ENCODE measurements at places on chromosomes 1 and 21.

DNA sequence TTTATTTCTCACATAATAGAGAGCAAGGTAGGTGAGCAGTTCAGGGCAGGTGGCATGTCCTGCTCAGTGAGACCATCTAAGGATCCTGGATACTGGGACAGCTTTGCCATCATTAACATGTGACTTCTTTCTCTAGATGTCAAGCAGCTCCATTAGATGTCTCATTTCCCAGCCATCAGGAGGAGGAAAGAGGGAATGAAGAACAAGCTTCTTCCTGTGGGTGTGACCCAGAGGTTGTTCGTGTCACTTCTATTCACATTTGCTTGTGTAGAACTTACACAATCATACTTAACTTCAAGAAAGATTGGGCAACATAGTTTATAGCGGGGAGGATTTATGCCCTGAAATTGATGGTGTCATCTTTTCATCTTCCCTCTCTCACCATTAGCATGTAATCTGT lies 169.2 kb upstream of the B3GALT2 start:
- DNase-seq, result no peak

GRCh38 chr1:13725714-13726175 lies 25.8 kb downstream of the PRDM2 start:
- DNase-seq, result peak; percentile 22

DNA sequence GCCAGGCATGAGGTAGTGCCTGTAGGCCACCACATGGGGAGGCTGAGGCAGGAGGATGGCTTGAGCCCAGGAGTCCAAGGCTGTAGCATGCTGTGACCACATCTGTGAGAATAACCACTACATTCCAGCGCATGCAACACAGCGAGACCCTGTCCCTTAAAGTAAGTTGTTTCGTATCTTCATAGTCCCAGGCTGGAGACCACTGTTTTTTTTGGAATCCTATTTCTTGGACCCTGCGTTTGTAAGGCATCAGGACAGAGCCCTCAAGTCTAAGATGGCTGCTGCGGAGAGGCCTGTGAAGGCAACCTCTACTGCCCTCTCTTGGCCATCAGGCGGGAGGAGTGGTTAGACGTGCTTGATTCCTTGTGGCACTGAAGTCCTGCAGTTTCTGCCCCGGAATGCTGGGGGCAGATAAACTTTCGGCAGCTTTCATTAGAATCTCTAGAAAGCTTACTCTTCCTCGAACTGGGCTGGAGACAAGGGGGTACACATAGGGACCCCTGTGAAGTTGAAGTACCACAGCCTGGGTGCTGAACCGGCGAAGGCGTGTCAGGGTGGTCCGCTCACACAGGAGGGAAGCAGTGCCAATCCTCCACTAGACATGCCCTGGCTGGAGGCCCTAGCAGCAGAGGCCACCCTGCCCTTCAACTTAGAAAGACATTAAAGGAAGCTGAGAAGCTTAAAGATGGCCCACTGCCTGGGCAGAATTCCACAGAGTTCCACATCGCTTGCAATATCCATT lies 36.6 kb downstream of the RABIF start:
- DNase-seq, result peak; percentile 73

- no peak for DNase-seq
These were observed 1162.4 kb downstream of the BRINP3 start for GRCh38 chr1:189315035-189315901.

GRCh38 chr1:25063591-25064416 lies 133.7 kb upstream of the RUNX3 start:
- DNase-seq, result no peak

DNA sequence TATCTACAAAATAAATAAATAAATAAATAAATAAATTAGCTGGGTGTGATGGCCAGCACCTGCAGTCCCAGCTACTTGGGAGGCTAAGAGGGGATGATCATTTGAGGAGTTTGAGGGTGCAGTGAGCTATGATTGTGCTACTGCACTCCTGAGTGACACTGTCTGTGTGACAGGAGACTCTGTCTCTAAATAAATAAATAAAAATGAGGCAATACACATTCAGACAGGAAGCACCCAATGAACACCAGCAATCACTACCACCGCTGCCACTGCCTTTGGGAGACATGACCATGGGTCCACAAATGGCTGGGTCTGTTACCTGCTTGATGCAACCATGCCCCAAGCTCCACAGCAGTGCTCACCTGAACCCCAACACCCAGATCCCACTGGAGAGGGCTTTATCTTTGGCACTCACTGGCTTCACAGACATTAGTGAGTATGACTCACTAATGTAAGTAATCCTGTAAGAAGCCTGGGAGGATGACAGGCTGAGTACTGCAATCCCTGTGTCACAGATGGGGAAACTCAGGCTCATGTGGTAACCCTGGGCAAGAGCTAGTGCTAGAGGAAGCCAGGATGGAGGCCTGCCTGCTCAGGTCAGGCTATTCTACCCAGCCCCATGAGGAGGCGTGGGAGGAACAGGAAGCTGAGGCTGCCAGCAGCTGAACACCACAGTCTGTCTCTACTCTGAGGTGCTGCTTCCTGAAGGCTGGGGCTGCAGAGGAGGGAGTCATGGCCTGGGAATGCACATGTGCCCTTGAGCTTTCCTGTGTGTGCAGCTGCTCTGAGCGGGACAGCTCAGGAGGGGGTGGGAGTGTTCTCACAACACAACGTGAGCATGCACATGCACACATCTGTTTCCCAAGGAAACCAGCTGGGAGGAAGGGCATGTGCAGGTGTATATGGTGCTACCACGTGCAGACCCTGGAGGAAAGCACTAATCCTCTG lies 43.0 kb downstream of the SLC9A1 start:
- DNase-seq, result no peak

GRCh38 chr1:52795464-52795863 lies 47.1 kb upstream of the ZYG11A start:
- no peak for DNase-seq

DNA sequence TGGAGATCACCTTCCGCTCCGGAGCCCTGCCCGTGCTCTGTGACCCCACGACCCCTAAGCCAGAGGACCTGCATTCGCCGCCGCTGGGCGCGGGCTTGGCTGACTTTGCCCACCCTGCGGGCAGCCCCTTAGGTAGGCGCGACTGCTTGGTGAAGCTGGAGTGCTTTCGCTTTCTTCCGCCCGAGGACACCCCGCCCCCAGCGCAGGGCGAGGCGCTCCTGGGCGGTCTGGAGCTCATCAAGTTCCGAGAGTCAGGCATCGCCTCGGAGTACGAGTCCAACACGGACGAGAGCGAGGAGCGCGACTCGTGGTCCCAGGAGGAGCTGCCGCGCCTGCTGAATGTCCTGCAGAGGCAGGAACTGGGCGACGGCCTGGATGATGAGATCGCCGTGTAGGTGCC lies 9.6 kb downstream of the SPATA46 start:
- no peak for DNase-seq

DNA sequence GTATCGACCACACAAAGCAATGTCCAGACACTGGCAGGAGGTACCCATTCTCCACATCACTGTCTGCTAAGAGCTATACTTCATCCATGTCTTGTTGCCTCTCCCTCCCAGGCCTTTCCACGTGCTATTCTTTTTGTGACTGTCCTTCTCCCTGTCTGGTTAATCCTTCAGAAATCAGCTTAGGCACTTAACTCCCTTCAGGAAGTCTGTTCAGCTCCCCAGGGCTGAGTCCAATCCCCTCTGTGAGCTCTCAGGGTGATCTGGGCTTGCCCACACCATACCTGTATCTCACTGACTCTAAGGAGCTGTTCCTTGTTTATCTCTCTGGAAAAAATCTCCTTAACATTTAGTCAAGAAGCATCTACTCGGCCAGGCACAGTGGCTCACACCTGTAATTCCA lies 69.4 kb downstream of the NID1 start:
- no peak for DNase-seq

DNA sequence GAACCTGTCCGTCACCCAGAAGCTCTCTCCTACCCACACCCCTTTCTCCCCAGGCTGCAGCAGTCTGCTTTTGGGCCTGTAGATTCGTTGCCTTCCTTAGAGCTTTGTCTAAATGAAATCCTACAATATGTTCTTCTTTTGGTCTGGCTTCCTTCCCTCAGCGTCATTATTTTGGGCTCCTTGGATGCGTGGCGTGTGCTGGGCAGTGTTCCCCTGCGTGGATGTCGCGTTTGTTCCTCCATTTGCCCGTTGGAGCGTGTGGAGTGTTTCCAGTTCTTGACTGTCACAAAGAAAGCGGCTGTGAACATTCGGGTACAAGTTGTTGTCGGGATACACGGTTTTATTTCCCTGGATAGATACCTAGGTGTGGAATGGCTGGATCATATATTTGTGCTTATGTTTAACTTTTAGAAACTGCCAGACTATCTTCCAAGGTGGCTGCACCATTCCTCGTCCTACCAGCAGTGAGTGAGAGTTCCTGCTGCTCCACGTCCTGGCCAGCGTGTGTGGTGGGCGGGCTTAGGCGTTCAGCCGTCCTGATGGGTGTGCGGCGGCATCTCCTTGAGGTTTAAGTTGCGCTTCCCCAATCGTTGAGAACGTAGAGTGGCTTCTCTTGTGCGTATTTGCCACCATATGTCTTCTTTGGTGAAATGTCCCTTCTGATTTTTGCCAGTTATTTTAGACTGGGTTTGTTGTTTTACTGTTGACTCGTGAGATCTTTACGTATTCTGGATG lies 31.7 kb downstream of the SKI start:
- no peak for DNase-seq

DNA sequence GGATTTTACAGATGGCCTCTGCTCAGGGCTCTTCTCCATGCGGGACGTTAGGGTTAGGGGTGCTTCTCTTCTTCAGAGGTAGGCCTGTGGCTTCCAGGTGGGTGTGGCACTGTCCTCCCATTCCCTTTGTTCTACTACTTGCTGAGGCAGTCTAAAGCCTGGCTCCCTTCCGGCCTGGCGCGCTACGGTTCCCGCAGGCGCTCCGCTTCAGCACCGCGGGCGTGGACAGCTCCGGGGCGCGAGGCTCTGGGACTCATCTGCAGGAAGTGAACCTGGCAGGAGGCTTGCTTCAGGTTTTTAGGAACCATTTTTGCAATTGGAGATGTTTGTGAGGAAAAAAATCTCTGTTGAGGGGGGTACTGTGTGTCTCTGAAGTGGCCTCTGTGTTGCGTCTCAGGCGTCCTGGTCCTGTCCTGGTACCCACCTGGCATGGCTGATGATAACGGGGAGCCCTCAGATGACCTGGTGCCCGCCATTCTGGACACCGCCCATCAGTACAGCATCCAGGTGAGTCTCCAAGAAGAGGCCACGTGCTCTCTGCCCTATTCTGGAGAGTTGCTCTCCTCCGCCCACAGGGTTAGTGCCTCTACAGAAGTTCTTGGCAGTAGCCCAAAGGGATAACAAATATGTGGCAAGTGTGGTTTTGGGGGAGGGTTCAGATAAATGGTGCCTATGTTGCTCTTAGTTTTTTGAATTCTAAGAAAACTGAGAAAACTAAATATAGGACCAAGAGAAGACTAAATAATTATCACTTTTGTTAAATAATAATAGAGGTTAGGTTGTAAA lies 1.9 kb downstream of the MANEAL start:
- peak; percentile 68 for DNase-seq

- DNase-seq, result no peak
These were observed 72.3 kb upstream of the CSF3R start for GRCh38 chr1:36555041-36555440.

- no peak for DNase-seq
These were observed 61.0 kb upstream of the FAM20B start for GRCh38 chr1:178964469-178965330.

DNA sequence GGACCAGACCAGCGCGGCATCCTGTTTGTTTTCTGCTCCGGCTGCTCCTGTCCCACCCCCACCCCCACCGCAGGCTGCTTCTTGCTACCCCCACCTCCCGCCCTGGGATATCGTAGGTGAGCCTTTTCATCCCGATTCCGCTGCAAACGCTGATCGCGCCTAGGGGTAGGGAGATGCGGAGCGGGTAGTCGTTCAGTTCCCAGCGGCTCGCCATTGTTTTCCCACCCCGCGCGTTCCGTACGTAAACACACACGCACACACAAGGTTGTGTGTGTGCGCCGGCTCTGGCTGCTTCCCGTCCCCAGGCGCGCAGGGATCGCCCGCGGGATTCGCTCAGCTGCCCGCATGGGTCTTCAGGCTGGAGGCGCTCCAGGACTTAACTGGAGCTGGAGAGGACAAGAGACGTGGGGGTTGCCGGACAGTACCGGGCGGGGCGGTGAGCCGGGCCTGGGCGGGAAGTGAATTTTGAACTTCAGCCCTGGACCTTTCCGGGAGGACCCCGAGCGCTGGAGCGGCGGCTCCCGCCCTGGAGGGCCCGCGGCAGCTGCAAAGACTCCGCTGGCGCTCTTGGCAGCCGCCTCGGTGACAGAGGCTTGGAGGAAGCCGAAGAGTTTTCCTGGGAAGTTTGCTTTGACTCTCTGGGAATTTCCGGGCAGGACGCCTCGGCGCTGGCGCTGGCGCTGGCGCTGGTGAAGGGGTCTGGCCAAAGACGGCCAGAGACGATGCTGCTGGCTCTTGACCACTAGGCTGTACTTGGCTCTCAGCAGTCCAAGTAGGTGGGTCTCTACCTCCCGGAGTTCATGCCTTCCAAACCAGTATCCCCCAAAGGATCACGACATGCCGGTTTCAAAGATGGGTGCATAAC lies 1.6 kb downstream of the SOX13 start:
- no peak for DNase-seq

DNA sequence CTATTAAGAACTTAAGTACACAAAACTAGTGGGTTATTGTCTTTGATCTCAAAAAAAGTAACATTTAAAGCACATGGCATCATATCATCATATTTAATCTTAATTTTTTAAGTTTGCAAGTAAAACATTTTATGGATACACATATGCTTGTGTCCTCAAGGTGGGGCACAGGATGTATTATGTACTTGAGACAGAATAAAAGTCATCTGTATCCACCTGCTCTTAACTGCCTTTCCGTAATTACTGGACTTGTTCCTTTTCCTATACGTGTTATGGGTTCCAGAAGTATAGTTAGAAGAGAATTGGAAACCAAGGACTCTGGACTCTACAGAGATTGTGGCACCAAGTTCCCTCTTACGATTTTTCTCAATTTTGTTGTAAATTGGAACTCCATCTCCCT lies 79.4 kb downstream of the FCRL5 start:
- no peak for DNase-seq

DNA sequence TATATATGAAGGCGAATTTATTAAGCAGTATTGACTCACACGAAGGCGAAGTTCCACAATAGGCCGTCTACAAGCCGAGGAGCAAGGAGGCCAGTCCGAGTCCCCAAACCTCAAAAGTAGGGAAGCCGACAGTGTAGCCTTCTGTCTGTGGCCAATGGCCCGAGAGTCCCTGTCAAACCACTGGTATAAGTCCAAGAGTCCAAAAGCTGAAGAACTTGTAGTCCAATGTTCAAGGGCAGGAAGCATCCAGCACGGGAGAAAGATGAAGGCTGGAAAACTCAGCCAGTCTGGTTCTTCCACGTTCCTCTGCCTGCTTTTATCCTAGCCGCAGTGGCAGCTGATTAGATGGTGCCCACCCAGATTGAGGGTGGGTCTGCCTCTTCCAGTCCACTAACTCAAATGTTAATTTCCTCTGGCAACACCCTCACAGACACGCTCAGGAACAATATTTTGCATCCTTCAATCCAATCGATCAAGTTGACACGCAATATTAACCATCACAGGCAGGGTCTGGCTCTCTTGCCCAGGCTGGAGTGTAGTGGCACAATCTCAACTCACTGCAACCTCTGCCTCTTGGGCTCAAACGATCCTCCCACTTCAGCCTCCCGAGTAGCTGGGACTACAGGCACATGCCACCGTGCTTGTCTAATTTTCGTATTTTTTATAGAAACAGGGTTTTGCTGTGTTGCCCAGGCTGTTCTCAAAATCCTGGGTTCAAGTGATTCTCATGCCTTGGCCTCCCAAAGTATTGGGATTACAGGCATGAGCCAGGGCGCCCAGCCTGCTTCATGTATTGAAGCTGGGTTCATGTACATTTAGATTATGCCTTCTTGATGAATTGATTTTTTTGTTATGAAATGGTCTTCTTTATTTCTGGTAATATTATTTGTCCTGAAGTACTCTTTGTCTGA lies 85.3 kb downstream of the DHRS3 start:
- DNase-seq, result no peak

Data from erythroblast (primary cell).